ENCODE measurements at places on chromosomes 11 and 22.

DNA sequence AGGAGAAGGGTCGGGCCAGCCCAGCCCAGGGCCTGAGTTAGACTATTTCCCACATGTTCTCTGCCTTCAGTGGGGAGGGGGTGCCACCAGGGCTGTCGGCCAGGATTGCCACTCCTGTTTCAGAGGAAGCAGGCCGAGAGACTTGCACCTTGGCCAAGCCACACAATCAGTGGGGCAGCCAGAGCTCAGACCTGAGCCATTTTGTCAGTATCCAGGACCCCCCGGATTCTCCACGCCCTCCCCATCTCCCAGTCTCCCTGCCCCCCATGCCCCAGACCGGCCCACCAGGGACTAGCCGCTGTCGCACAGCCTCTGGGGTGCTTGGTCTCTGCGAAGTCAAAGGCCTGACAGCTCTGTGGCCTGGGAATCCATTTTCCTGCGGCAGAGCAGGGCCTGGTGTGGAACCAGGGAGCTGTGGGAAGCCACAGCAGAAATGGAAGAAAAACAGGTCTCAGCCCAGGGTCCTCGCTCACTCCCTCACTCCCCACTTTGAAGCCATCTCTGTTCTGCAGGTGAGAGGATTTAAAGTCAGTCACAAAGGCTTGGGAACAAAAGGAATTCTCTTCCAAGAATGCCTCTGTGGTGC lies 25.5 kb upstream of the MGAT3 start:
- H3K4me1 ChIP-seq: peaks cover 37% of the 10 kb centered on the region
- peaks cover 83% of the 10 kb centered on the region for H3K36me3 ChIP-seq

- H3K36me3 ChIP-seq: no peaks in the 10 kb centered on the region
Measured at GRCh38 chr22:40512426-40513136, 123.9 kb downstream of the MRTFA start.

GRCh38 chr11:62694455-62695167 lies 5.3 kb upstream of the LRRN4CL start:
- DNase-seq: peak; percentile 86
- H3K27me3 ChIP-seq: no peaks in the 10 kb centered on the region
- H3K4me3 ChIP-seq: no peak overlapping the region
- H3K27ac ChIP-seq: no peak overlapping the region
- no peaks in the 10 kb centered on the region for H3K4me1 ChIP-seq

DNA sequence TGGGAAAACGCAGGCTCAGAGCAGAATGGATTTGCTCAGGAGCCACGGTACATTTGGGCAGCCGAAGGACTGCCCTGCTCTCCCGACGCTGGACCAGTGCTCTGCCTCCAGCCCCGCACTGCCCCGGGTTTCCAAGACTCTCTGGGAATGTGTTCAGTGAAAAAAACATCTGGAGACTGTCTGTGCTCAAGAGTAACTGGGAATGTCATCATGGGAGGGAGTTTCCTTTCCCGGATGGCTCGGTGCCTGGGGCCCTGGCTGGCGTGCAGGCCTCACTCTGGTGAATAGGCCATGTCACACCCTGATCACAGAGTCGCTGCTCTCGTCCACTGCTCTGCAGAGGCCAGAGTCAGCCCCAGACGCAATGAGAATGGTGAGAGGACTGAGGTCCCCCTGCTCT lies 9.8 kb upstream of the APOL6 start:
- H3K27me3 ChIP-seq: no peaks in the 10 kb centered on the region
- peak overlapping the region; percentile 85 for H3K27ac ChIP-seq
- peak; percentile 89 for DNase-seq

- H3K36me3 ChIP-seq: peaks cover 32% of the 10 kb centered on the region
- no peaks in the 10 kb centered on the region for H3K4me1 ChIP-seq
- DNase-seq: no peak
- no peak overlapping the region for H3K4me3 ChIP-seq
- H3K27ac ChIP-seq: no peak overlapping the region
- H3K27me3 ChIP-seq: no peaks in the 10 kb centered on the region
Measured at GRCh38 chr11:102400603-102401002, 52.0 kb downstream of the TMEM123 start.

- no peak overlapping the region for H3K4me3 ChIP-seq
- peaks cover 13% of the 10 kb centered on the region for H3K4me1 ChIP-seq
Measured at GRCh38 chr22:45743687-45744086, 72.1 kb downstream of the ATXN10 start.

GRCh38 chr22:42214633-42215415 lies 55.6 kb downstream of the TCF20 start:
- no peaks in the 10 kb centered on the region for H3K27me3 ChIP-seq
- no peak overlapping the region for H3K4me3 ChIP-seq
- DNase-seq: peak; percentile 65
- H3K27ac ChIP-seq: no peak overlapping the region
- H3K4me1 ChIP-seq: peaks cover 15% of the 10 kb centered on the region
- peaks cover 44% of the 10 kb centered on the region for H3K36me3 ChIP-seq

GRCh38 chr11:36098853-36099375 lies 155.1 kb downstream of the LDLRAD3 start:
- peaks cover 8% of the 10 kb centered on the region for H3K4me1 ChIP-seq
- H3K27ac ChIP-seq: no peak overlapping the region
- no peak for DNase-seq

DNA sequence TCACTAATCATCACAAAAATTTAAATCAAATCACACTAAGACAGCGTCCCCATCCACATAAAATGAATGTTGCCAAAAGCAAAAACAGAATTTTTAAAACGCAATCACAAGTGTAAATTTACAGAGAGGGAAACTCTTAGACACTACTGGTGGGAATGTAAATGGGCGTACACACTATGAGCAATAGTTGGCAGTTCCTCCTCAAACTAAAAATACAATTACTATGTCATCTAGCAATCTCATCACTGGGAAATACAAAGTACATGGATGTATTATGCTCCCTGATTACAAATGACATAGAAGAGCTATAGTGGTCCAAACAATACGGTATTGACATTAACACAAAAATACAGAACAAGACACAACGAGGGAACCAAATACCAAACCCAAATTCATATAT lies 8.7 kb upstream of the RGL4 start:
- H3K27ac ChIP-seq: no peak overlapping the region
- no peaks in the 10 kb centered on the region for H3K4me1 ChIP-seq
- no peaks in the 10 kb centered on the region for H3K27me3 ChIP-seq
- peaks cover 32% of the 10 kb centered on the region for H3K36me3 ChIP-seq
- H3K4me3 ChIP-seq: no peak overlapping the region
- DNase-seq: no peak

GRCh38 chr22:49227670-49228069 lies 600.0 kb downstream of the BRD1 start:
- peak; percentile 4 for DNase-seq
- H3K27ac ChIP-seq: no peak overlapping the region
- H3K4me1 ChIP-seq: no peaks in the 10 kb centered on the region
- H3K36me3 ChIP-seq: no peaks in the 10 kb centered on the region

DNA sequence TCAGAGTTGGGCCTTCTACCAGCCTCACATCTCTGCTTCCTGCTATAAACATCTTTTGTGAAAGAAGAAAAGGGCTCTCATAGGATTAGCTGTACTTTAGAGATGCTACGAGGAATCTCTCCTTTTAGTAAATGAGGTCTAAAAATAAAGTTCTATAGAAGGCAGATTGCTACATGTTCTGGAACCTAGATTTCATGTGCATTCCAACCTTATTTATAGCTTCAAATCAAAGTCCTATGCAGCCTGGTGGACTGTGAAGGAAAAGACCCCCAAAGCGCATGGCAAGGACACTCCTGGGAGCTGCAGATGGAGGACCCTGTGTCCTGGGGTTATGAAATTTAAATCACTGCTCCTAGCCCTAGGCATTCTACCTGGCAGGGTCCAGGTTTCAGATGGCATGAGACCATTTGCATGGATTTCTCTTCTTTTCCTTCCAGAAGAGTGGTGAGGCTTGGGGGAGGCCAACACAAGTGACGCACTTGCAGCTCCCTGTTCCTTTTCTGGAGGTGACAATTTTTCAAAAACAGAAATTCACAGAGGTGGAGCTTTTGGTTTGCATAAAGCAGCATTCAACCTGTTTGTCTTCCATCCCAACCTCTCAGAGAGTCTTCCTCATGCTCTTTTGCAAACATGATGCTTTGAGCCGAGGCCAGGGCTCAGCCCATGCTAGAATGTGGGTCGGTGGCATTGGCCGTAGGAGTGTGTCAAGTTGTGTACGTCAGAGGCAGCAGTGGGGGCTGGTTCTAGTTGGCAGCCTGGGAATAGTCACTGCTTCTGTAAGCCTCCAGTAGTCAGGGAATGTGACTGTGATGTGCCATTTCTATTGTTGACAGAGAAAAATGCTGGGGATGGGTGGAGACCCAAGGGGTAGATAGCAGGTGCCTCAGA lies 6.3 kb downstream of the CRY2 start:
- no peak overlapping the region for H3K4me3 ChIP-seq
- H3K36me3 ChIP-seq: peaks cover 16% of the 10 kb centered on the region
- peak; percentile 78 for DNase-seq
- H3K27ac ChIP-seq: peak overlapping the region; percentile 88

DNA sequence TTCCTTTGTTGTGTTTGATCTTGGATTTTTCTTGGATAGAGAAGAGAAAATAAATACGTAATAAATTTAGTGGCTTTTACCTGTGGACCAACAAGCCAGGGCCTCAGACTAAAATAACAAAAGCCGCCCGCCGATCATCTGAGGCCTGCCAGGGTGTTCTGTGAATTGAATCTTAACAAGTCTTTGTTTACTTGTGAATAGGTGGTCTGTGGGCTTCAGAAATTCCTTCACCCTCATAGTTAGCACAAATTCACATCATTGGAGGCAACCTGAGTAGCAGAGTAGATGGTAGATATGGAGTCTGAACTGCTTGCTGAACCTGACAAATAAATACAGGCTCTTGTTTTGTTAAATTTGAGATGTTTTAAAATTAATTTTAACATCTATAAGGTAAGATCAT lies 176.3 kb upstream of the MTNR1B start:
- no peak for DNase-seq
- H3K27me3 ChIP-seq: no peaks in the 10 kb centered on the region
- no peak overlapping the region for H3K4me3 ChIP-seq
- no peaks in the 10 kb centered on the region for H3K36me3 ChIP-seq
- H3K4me1 ChIP-seq: no peaks in the 10 kb centered on the region
- H3K27ac ChIP-seq: no peak overlapping the region

GRCh38 chr11:66950112-66950535 lies 8.1 kb downstream of the PC start:
- no peaks in the 10 kb centered on the region for H3K36me3 ChIP-seq
- H3K27me3 ChIP-seq: no peaks in the 10 kb centered on the region
- H3K4me3 ChIP-seq: no peak overlapping the region

GRCh38 chr11:45410391-45411227 lies 124.5 kb upstream of the SYT13 start:
- peak overlapping the region; percentile 52 for H3K27ac ChIP-seq
- no peak for DNase-seq
- no peak overlapping the region for H3K4me3 ChIP-seq
- no peaks in the 10 kb centered on the region for H3K36me3 ChIP-seq

GRCh38 chr11:57896361-57897145 lies 127.1 kb upstream of the OR9Q1 start:
- H3K4me1 ChIP-seq: no peaks in the 10 kb centered on the region
- no peak overlapping the region for H3K27ac ChIP-seq

- DNase-seq: no peak
- no peak overlapping the region for H3K27ac ChIP-seq
- H3K36me3 ChIP-seq: no peaks in the 10 kb centered on the region
- no peaks in the 10 kb centered on the region for H3K27me3 ChIP-seq
- no peak overlapping the region for H3K4me3 ChIP-seq
Measured at GRCh38 chr11:31214372-31214771, 155.2 kb downstream of the DCDC1 start.

DNA sequence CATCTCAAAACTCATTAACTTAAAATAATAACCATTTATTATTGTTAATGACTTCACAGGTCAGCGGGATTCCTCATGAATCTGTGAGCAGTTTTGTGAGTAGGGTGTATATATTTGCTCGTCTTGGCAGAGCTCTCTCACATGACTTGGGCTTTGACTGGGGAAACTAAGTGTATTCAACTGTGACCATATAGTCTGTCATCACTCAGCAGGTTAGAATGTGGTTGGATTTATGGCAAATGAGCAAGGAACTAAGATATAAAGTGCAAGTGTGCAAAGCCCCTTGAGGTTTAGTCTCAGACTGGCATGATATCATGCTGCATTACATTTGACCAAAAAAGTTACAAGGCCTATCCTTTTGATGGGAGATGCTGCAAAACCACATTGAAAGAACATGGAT lies 254.8 kb downstream of the CNTN5 start:
- no peak for DNase-seq
- no peaks in the 10 kb centered on the region for H3K36me3 ChIP-seq
- no peaks in the 10 kb centered on the region for H3K4me1 ChIP-seq
- H3K27ac ChIP-seq: no peak overlapping the region
- H3K4me3 ChIP-seq: no peak overlapping the region
- no peaks in the 10 kb centered on the region for H3K27me3 ChIP-seq

GRCh38 chr22:48376428-48376827 lies 1451.2 kb downstream of the BRD1 start:
- H3K4me1 ChIP-seq: no peaks in the 10 kb centered on the region
- no peaks in the 10 kb centered on the region for H3K27me3 ChIP-seq
- no peak overlapping the region for H3K4me3 ChIP-seq
- H3K36me3 ChIP-seq: no peaks in the 10 kb centered on the region
- no peak overlapping the region for H3K27ac ChIP-seq

DNA sequence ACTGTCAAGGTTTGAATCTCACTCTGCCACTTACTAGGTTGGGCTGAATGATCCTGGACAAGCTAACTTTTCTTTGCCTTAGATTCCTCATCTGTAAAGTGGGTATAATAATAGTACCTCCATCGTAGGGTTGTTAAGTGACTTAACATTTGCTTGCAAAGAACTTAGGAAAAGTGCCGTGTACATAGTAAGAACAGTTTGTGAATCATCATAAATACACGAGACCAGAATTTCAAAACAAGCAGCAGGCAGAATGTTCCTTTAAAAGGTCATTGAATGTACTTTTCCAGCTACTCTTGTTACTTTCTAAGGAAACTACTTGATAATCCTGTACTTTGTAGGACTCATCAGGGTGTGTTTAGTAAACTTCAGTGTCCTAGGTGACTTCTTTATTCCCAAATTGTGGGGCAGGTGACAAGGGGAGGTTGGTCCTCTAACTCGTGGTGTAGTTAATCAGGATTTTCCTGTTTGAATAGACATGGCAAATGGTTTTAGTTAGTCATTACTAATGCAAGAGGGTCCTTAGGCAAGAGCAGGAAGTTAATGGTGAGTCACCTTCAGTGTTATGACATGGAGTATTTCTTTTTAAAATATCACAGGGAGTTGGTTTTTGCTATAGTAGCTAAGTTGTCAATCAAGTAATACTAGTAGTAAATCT lies 67.9 kb downstream of the YAP1 start:
- H3K4me1 ChIP-seq: peaks cover 52% of the 10 kb centered on the region
- H3K4me3 ChIP-seq: no peak overlapping the region
- peak overlapping the region; percentile 81 for H3K27ac ChIP-seq
- H3K27me3 ChIP-seq: no peaks in the 10 kb centered on the region
- no peak for DNase-seq
- peaks cover 18% of the 10 kb centered on the region for H3K36me3 ChIP-seq

GRCh38 chr11:67010296-67010905 lies 12.5 kb upstream of the SYT12 start:
- H3K4me3 ChIP-seq: no peak overlapping the region
- no peaks in the 10 kb centered on the region for H3K4me1 ChIP-seq
- no peaks in the 10 kb centered on the region for H3K27me3 ChIP-seq
- no peaks in the 10 kb centered on the region for H3K36me3 ChIP-seq
- H3K27ac ChIP-seq: no peak overlapping the region
